Skin of body (tissue), 3 donors: ENCODE measurements at places on chromosomes 7 and 10. TPM values are rescaled to one million over a fixed set of nuclear protein-coding genes. Genes with fewer than 3 reads are reported as not detected.

NODAL gene
- total RNA-seq, result not detected

TAS2R41 gene
- not detected for total RNA-seq

PNLIPRP1 gene
- total RNA-seq, result not detected

CADPS2 gene
- 8.3 TPM for total RNA-seq

LYZL2 gene
- not detected for total RNA-seq

NXPH1 gene
- total RNA-seq, result 0.10 TPM

TRIM73 gene
- 1.7 TPM for total RNA-seq

TMEM196 gene
- total RNA-seq, result under 0.01 TPM

CYP26A1 gene
- not detected for total RNA-seq

DNA sequence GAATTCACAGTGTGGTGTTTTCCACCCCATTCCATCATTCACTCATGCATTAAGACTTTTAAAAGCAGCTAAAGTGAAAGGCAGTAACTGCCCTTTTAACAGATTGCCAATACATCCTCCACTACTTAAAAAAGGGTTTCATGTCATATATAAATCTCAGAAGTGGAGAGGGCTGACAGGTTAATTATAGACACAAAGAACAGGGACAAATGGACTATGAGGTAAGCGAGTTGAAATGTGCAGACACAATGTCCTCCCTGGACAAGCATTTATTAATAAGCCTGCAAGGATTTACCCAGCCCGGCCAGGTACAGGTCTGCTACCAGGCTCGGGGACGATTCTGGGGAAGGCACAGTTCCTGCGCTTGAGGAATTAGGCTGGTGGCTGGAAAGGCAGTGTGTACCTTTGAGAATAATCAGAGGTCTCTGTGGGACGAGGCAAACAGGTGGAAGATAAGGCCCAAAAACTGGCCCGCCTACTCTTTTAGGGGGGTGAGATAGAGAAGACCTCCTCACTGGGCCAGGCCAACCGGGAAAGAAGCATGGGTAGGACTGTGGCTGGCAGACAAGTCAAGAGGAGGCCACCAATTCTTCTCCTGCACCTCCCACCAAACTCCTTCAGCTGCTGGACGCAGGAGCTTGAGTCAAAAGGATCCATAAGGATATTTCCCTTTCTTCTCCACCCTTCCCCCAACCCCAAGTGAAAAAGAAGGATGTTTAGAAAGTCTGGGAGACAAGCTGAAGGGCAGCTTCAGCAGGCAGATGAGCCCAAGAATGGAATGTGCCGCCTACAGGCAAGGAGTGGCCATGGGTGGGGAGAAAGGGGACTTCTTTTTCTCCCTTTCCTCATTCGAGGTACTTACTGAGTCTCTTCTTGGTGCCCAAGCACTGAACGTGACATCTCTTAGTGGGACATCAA, 1.5 kb downstream of the PDLIM1 start:
- no peak for DNase-seq

DNA sequence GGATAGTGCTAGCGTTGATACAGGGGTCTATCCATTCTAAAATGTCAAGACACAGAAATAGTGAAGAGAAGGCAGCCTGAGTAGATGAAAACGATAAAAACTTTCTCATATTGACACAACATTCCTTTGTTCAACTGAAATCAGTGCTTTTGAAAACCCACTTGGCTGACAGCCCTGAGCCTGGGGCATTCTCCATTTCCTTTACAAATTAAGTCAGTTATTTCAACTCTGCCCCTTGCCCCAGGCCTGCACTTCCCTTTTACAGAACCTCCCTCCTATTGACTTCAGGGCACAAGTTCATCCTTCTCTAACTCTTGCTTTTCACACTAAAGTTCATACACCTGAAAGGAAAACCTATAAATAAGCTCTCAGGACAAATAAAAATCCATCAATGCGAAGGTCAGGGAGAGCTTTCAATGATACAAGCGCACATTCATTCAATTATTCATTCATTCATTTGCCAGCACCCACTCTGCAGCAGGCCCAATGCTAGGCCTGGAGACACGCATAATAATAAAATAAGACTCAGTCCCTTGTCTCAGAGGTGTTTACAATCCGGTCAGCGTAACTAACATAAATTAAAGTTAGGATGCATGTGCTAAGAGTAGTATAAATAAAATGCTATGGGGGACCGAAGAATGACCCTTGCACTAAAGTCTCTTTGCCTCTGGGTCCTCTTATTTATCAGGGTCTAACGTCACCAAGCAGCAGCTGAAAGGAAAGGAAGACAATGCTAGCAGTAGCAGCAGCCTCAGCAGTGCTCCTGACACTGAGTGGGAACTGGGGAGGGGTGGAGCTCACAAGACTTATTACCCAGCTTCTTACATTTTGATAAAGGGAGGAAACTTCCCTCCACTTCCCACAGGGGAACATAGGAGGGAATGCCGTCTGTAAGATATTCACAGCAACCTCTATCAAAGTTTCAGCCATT, 134.8 kb downstream of the PDE1C start:
- peak; percentile 18 for DNase-seq

DNA sequence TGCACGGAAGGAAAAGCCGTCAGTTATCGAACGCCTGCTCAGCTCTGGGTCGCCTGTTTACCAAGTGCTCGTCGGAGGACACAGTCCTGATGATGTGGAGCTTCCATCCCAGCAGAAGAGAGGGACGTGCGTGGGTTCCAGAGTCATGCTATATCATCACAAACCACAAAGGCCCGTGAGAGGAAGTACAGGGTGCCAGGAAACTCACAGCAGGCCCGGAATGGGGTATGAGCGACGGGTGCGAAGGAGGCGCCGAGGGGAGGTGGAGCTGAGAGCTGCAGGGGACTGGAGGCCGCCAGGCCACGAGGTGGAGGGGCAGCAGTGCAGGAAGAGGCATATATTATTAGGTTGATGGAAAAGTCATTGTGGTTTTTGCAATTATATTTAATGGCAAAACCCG, 102.5 kb downstream of the ACTR3B start:
- DNase-seq, result no peak

- no peak for DNase-seq
Measured at GRCh38 chr10:98556061-98556460, 109.3 kb upstream of the HPS1 start.

GRCh38 chr10:33706191-33706590, 371.7 kb upstream of the NRP1 start:
- no peak for DNase-seq

DNA sequence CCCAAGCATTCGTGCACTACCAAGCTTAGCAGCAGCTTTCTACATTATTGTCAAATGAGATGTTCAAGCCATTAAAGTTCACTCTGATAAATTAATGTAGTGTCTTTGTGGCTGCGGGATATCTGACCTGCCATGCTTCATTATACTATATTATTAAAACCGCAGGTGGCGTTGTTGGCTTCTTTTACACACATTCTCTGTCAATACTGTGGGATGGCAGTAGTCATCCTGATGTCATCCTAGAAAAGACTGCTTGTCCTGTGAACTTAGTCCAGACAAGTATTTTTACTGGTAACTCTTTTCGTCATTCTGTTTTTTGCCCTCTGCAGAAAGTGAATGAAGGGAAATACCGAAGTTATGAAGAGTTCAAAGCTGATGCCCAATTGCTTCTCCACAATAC, 103.9 kb downstream of the ZMYND11 start:
- no peak for DNase-seq

GRCh38 chr7:14389181-14389591, 399.7 kb upstream of the ETV1 start:
- no peak for DNase-seq

GRCh38 chr10:44335330-44336021, 49.4 kb downstream of the CXCL12 start:
- DNase-seq, result no peak

DNA sequence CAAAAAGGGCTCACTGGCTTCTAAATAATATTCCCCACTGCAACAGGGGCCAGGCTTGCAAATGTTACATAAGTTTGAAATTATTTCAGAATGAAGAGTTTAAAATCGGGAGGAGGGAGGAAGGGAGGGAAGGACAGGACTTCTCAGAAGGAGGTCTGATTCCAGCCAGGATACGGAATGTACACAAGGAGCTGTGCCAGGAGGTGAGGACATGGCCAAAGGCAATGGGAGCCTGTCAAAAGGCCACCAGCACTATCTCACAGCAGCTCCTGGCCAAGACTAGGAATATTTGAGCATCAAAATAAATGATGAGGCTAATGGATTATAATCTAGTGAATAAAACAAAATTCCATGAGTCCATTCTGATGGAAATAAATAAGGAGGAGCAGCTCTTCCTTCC, 18.6 kb upstream of the DRGX start:
- DNase-seq, result no peak

DNA sequence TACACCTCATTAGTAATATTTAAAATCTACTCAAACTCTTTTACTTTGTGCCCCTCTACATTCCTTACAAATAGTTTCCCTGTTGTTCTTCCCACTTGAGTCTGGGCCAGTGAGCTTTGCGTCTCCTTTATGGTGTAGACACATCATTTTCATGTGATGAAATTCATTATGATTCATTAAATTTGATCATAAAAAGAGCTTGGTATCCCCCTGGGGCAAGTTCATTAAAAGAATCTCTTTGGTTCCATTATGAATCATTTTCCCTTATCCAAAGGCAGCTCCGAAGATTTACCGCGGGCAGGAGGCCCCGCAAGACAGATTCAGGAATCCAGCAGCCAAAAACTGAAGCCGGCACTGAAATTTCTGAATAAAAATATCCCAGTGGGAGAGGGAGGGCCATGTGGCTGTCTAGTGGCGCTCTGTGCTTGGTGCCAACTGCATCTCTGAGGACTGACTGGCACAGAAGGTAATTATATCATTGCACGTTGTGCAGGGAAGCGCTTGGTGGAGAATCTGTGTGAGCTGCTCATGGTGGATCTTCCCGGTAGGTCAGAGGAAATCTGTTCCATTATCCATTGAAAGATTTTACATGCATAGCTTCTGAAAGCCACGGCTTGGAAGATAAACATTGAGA, 151.4 kb upstream of the PITRM1 start:
- DNase-seq, result no peak

DNA sequence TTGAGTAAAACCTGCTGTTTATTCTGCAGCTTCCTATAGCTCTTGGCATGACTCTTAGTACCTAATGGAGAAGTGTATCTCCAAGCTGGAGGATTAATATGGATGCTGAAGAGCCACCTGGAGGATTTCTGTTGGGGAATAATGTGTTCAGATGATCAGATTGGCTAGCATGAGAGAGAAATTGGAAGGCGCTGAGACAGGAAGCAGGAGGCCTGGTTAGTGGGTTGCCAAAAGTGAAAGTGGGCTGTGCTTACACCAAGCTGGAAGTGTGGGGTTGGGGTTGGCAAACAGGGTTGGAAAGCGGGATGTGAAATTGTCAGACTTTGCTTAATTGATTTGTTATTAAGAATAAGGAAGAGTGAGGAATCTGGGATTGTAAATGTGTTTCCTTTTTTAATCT, 111.8 kb upstream of the PLPP4 start:
- DNase-seq, result no peak

GRCh38 chr7:73971322-73971703, 56.7 kb upstream of the ELN start:
- DNase-seq, result no peak

- peak; percentile 81 for DNase-seq
Measured at GRCh38 chr7:144824360-144824759, 11.5 kb downstream of the TPK1 start.

DNA sequence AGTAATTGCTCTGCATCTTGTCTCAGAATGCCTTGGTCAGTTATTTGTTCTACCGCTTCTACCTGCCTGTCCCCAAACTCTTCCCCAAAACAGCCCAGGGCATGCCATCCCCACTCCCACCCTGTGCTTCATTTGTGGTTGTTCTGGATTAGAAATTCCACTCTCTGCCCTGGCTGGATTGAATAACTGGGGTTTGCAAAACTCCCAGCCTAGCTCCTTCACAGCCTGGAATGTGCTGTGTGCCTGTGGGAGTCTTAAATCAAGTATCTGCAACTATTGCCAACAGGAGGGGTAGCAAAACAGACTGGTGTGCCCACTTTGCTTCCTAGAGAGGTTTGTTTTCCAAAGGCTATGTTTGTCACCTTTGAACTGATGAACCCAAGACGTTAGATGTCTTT, 24.2 kb downstream of the TSPAN15 start:
- no peak for DNase-seq

GRCh38 chr10:43653746-43654145, 5.1 kb upstream of the ZNF32 start:
- no peak for DNase-seq
